ENCODE measurements at places on chromosomes 7 and 10.

GRCh38 chr10:31683682-31684081 lies 244.9 kb downstream of the ARHGAP12 start:
- no peak for DNase-seq

DNA sequence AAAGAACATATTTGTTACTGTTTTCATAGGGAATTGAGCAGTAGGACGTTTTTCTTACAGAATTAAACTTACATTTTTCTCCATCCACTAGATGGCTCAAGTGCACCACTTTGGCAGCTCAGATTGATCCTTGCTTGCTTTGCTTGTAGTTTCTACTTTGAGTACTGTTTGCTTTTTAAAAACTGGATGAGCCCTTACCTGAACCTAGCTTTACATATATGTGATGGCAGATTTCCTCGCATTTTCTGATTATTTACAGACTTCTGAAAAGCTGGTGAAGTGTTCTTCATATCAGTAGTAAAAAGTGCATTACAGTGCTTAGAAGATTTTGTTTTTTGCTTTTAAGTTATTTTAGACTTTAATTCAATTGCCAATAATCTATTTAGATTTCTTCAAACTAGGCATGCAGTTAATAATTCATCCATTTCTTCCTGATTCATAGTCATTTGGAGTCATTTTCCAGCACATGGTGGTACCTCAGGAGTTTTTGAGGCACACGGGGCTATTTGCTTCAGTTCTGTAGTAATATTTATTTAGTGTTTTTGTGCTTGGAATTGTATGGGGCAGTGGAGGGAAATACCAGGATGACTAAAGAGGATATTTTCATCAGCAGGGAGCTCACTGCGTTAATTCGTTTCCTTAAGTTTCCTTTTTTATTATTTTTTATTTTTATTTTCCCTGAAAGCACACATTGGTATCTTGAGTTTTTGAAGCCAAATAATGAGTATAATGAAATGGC lies 57.3 kb downstream of the MAPK8 start:
- peak; percentile 87 for DNase-seq

DNA sequence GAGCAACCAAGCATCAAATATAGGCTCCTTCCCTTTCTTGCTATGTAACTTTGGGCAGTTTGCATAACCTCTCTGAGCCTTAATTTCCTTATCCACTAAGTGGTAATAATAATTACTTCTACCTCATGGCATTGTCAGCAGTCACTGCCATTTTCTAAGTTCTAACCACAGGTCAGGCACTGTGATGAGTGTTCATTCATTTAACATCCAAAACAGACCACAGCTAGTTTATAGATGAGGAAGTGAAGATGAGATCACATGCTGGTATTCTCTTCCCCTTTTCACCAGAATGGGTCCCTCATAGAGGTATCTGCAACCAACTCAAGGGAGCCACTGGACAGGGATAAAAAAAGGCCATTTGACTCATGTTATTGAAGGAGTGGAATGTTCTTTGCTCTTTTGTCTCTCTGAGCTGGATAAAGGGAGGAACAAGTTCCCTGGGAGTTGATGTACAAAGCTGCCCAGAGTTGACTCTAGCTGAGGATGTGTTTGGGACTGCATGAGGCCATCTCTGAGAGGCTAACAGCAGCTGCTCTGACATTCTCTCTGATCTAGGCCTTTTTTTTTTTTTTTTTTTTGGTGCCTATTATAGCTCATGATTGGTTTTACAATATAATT lies 65.0 kb downstream of the DNAJC12 start:
- DNase-seq = peak; percentile 18

GRCh38 chr10:6411436-6411835 lies 168.6 kb downstream of the PRKCQ start:
- no peak for DNase-seq

DNA sequence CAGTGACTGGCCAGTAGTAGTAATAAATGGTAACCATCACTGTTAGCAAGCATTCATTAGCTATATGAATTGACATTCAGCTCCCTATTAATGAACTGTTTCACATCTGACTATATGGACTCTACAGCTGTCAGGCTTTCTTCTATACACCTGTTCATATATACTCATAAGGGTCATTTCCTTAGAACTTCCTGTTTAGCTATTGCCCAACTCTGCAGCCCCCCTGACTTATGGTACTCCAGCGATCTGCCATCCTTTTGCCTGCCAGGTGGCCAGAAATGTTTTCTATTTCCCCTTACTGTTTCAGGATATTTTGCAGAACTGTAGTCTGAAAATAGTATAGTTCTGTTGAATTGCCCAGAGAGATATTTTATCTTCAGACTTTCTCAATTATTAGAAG lies 56.6 kb downstream of the TASOR2 start:
- DNase-seq = no peak

- no peak for DNase-seq
These were observed 980.1 kb downstream of the KCNMA1 start for GRCh38 chr10:76657337-76658012.

DNA sequence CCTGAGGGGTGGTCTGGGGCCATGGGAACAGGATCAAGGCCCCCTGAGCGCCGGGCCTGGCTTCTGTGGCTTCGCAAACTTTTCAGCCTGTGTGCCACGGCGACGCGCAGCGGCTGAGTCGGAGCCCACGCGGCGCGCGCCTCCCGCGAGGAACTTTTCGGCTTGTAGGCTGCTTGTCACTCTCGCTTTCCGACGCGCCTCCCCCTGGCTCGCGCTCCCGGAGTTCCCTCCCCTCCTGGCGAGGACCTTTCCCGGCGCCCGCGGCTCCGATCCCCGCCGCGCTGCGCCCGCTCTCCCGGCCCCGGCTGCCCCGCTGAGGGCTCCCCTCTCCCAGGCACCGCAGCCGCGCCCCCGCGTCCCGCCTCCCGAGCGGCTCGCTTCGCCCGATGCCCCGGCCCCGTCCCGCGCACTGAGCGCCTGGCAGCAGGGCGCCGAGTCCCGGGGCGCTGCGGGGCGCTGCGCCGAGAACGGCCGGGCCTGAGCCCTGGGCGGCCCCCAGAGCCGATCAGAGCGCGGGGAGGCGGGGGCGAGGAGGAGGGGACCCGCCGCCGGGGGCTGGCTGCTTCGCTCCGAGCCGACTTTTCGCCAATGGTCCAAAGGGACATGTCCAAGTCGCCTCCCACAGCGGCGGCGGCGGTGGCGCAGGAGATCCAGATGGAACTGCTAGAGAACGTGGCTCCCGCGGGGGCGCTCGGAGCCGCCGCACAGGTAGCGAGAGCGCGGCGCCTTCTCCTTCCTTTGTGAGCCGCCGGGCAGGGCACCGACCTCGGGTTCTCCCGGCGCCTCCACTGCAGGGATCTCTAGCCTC lies at the start of gene CACNB2:
Gene CACNB2 (plus strand): TSS at position 276 of the 808 bp plus-strand sequence.
- no peak for DNase-seq

- DNase-seq = no peak
These were observed 14.8 kb downstream of the TSPAN14 start for GRCh38 chr10:80468806-80469421.

- DNase-seq = no peak
These were observed 2.8 kb upstream of the FAM53B start for GRCh38 chr10:124746992-124747391.

DNA sequence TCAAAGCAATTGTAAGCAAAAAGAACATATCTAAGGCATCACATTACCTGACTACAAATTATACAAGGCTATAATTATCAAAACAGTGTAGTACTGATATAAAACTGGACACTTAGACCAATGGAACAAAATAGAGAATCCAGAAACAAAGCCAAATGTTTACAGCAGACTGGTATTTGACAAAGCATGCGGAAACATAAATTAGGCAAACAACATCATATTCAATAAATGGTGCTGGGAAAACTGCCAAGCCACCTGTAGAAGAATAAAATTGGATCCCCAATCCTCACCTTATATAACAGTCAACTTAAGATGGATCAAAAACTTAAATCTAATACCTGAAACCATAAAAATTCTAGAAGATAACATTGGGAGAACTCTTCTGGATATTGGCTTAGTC lies 240.8 kb upstream of the POM121L12 start:
- DNase-seq = no peak

- no peak for DNase-seq
These were observed 4.7 kb downstream of the CASP2 start for GRCh38 chr7:143292876-143293275.

DNA sequence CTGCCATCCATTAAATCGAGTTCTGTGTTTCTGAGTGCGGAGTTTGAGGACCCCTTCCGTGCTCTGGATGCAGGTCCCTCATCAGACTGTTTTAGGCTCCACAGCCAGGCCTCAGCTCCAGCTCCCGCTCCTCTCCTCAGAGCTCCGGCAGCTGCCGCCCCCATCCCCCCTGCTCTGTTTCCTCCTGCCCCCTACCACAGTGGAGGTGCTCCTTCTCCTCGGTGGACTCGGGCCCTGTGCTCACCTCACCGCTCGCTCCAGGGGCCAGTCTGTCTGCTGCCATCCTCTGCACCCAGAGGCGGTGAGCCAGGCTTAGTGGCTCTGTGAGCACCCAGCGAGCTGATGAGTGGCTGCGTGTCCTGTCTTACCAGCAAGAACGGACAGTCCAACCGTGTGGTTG lies 21.4 kb upstream of the PRKAR1B start:
- DNase-seq = no peak

GRCh38 chr7:94710256-94710655 lies 54.3 kb upstream of the SGCE start:
- no peak for DNase-seq

- DNase-seq = no peak
These were observed 38.3 kb downstream of the GPRIN2 start for GRCh38 chr10:46518028-46518725.

DNA sequence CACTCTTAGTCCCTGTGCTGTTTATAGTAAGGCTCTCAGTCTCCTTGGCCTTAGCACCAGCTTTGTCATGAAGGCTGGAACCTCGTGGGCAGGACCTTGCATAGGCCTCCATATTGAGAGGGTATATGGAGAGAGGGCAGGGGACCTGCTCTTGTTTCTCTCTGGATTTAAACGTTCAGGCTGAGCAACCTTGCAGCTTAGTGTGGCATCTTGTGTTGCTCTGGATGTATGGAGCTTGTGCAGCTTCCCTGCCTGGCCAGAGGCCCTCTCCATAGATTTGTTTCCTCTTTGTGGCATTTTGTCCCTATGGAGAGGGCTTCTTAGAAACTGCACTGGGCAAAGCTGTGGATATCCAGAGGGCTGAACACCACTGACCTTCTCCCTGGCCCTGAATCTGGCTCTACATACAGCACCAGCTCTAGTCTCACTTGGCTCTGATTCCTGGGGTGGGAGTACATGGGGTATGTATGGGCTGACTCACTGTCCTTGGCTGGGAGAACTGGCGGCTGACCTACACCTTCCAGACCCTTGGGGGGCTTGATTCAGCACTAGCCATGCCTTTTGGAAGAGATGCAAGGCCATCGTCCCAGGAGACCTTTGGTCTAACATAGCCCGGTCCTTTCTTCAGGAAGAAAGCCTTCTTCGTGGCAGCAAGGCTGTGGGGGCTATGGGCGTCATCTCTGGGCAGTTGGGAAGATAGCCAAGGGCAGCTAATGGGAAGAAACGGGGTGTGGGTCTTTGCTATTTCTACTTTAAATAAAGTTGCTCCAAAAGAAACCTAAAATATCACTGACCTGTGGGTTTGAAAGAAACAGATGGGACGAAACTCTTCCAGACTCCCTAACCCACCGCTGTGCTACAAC lies 30.5 kb downstream of the ITPRIP start:
- no peak for DNase-seq

DNA sequence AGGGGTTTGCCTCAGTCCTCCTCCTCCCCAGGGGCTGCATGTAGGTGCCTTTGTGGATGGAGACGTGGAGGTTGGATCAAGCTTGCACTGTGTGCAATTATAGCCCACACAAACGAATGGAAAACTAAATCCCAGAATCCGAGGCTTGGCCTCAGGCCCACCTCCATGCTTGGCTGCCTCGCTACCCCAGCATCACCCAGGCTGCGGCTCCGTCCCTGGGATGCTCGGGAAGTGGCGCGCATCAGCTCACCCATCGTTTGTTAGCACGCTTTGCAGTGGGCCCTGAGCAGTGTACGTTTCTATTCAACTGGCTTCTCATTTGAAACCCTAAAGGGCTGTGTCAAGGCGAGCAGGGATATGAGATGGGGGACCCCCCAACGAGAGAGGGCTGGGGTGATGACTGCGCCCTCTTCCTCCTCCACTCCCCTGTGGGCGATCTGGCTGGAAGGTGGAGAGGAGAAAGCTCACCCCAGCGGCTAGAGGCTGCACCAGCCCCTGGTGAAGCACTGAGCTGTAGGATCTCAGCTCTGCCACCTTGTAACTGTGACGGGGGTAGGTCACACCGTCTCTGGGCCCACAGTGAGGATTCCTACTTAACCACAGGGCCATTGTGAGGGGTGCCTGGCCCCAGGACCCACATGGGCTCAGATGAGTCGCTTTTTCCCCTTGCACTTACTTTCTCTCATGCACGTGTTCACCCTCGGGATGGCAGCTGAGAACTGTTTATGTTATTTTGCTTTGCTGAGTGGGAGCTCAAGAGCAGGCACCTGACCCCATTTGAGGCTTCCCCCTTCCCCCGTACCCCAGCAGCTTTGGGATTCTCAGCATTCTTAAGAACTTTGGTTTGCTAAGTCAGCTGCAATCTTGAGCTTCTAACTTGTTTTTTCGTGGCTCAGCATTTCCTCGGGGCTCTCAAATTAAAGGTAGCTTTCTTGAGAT lies 12.7 kb upstream of the BTBD16 start:
- DNase-seq = no peak

GRCh38 chr10:129471447-129472175 lies 4.6 kb downstream of the MGMT start:
- DNase-seq = no peak

DNA sequence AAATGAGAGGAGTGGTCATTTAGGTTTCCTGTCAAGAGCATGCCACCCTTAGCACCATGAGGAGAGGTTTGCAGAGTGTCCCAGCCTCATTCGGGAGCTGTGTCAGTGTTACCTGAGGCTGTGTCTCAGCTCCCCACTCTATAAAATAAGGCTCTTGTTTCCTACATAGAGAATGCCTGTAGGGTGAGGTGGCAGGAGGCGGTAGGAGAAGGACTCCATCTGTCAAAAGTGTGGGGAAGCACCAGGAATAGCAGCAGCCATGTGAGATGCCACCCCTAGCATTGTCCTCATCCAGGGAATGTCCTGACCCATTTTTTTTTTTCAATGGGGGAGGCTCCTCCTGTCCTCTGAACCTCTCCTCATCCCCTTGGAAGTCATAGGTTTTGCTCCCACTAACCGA lies 451.2 kb downstream of the PLXNA4 start:
- DNase-seq = no peak

- DNase-seq = peak; percentile 77
These were observed 1.8 kb upstream of the DUSP5 start for GRCh38 chr10:110495731-110496552.

DNA sequence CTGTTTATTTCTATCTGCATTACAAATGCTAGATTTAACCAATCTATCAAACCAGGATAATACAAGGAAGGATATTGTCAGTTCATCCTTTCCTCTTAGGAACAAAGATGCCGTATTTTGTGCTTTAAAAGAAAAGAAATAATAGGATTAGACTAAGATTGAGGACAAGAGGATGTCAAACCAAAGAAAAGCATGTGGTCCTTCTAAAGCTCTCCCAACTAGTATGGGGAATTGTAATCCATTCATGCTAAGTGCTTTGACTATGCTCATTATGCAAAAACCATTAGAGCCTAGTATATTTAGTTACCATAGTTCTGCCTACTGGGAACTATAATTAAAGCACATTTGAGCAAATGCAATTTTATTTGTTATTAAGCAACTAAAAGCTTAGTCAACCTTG lies 280.2 kb downstream of the GRM8 start:
- no peak for DNase-seq
